ENCODE measurements at places on chromosomes 4 and X.

- H3K4me1 ChIP-seq = no peaks in the 10 kb centered on the region
- peak overlapping the region; percentile 96 for H3K4me3 ChIP-seq
- DNase-seq = no peak
- H3K36me3 ChIP-seq = peaks cover 23% of the 10 kb centered on the region
Measured at GRCh38 chr4:39526765-39527295, 409 bp downstream of the UGDH start.

GRCh38 chrX:37854148-37854547, 6.8 kb upstream of the DYNLT3 start:
- H3K27ac ChIP-seq = no peak overlapping the region
- H3K27me3 ChIP-seq = no peaks in the 10 kb centered on the region
- no peak overlapping the region for H3K4me3 ChIP-seq
- H3K4me1 ChIP-seq = no peaks in the 10 kb centered on the region
- H3K36me3 ChIP-seq = no peaks in the 10 kb centered on the region
- DNase-seq = no peak

GRCh38 chr4:152965611-152966010, 29.5 kb downstream of the FHDC1 start:
- H3K4me1 ChIP-seq = peaks cover 16% of the 10 kb centered on the region
- no peak overlapping the region for H3K27ac ChIP-seq
- no peaks in the 10 kb centered on the region for H3K27me3 ChIP-seq
- DNase-seq = no peak

DNA sequence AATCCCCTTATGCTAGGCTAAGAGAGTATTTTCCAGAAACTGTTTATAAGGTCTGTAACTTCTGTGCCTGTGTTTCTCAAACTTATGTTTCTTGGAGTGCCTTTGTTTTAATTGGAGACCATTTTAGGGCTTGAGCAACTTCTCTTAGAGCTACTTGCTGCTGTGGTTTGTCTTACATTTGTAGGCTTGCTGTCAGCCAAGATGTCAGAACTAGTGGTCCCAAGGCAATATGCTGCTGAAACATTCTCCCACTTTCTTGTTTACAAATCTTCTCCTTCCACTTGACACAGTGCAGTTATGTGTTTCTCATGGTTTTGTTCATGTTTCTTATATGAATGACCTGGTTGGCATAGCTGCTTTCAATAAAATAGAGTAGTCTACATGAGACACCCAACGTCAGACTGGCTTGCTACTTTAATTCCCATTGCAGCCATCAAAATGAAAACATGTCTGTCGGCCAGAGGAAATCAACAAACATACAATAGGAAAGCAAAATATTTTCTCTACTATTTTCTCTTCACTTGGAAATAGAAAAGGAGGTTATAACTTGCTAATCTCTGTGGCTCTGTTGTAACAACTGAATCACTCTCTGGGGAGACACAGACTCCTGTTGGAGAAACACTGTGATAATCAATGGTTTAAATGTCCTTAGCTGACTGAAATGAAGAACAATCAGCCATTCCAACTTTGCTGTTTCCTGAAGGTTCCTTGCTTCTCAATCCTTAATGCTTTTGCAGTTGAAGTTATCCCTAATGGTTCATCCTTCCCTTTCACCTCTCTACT, 426.4 kb downstream of the PDGFC start:
- no peak overlapping the region for H3K4me3 ChIP-seq
- no peaks in the 10 kb centered on the region for H3K4me1 ChIP-seq
- H3K36me3 ChIP-seq = no peaks in the 10 kb centered on the region
- H3K27me3 ChIP-seq = no peaks in the 10 kb centered on the region
- no peak for DNase-seq
- H3K27ac ChIP-seq = no peak overlapping the region

DNA sequence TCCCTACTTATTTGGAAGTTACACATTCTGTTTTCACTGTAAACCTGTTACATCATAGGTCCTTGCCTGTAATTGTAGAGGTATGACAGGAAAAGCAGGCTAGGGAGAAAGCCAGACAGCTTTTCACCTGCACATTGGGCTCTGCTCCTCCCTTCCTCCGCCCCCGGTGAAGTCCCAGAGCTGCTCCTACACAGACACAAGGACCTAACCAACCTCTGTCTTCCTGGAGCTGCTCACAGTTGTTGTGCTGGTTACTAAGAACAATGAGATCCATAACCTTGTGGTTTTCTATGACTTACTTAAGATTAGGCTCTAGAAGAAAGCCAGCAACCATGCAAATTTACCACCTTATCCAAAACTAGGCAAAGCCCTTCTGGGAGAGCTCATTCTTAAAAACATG, 40.0 kb downstream of the MOSPD2 start:
- no peak overlapping the region for H3K27ac ChIP-seq
- H3K4me1 ChIP-seq = no peaks in the 10 kb centered on the region
- H3K36me3 ChIP-seq = peaks cover 31% of the 10 kb centered on the region

- H3K4me3 ChIP-seq = no peak overlapping the region
- no peaks in the 10 kb centered on the region for H3K36me3 ChIP-seq
- no peaks in the 10 kb centered on the region for H3K27me3 ChIP-seq
- H3K4me1 ChIP-seq = no peaks in the 10 kb centered on the region
- DNase-seq = no peak
Measured at GRCh38 chr4:106676173-106676921, 307.8 kb upstream of the GIMD1 start.

- no peaks in the 10 kb centered on the region for H3K4me1 ChIP-seq
- no peaks in the 10 kb centered on the region for H3K27me3 ChIP-seq
- no peak overlapping the region for H3K4me3 ChIP-seq
- no peak overlapping the region for H3K27ac ChIP-seq
- H3K36me3 ChIP-seq = no peaks in the 10 kb centered on the region
Measured at GRCh38 chrX:114635986-114636385, 52.1 kb downstream of the HTR2C start.

DNA sequence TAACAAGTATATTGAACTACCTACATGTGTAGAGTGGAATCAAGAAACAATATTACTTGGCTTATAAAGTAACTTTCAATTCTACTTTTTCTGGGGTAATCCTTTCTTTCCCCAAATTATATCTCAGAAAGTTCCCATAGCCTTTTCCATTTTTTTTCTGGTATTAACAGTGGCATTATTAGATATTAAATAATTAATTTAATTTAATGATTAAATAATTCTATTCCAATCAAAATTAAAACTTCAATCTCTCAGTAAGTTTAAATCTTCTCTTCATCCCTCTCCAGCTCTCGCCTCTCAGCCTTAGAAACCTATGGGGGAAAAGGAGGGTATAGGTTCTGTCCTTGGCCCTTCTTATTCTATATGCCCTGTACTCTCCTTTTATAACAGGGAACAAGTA, 262.4 kb downstream of the INPP4B start:
- no peaks in the 10 kb centered on the region for H3K27me3 ChIP-seq
- H3K27ac ChIP-seq = no peak overlapping the region
- H3K36me3 ChIP-seq = no peaks in the 10 kb centered on the region
- no peak overlapping the region for H3K4me3 ChIP-seq
- no peak for DNase-seq

DNA sequence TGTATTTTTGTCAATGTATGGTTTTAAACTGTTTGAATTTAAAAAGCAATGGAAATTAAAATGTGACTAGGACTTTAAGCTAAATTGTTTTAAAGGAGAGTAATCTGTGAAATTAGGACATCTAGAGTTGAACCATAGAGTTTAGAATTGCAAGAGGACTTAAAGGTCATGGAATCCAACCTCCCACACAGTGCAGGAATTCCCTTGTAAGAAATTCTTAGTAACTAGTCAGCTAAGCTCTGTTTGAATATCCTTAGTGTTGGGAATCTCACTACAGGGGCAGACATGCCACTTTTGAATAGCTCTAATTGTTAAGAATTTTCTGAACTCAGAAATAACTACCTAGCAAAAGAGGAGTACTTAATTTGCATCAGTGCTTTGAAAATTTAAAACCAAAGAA, 292.9 kb downstream of the IL1RAPL1 start:
- DNase-seq = no peak
- H3K4me3 ChIP-seq = no peak overlapping the region
- no peaks in the 10 kb centered on the region for H3K36me3 ChIP-seq
- H3K4me1 ChIP-seq = no peaks in the 10 kb centered on the region
- no peaks in the 10 kb centered on the region for H3K27me3 ChIP-seq
- H3K27ac ChIP-seq = peak overlapping the region; percentile 63

GRCh38 chr4:114599231-114599902, 760 bp downstream of the UGT8 start:
- H3K36me3 ChIP-seq = no peaks in the 10 kb centered on the region
- H3K4me3 ChIP-seq = peak overlapping the region; percentile 88
- H3K4me1 ChIP-seq = no peaks in the 10 kb centered on the region
- DNase-seq = peak; percentile 82
- H3K27ac ChIP-seq = no peak overlapping the region

DNA sequence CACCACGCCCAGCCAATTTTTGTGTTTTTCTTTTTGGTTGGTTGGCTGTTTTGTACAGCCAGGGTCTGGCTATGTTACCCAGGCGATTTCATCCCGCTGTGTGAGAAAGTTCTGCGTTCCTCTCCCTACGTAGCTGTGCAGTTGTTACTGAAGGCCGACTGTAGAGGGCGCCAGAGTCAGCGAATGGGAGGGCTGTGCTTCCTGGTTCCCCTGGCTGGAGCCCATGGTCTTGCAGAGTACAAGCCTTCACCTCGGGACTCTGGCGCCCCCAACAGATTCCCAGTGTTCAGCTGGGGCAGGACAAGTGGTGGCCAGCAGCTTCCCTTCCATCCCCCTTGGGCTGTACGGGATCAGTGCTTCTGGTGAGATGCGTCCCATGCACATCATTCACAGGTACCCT, 5.6 kb upstream of the CT45A1 start:
- DNase-seq = peak; percentile 82
- no peak overlapping the region for H3K4me3 ChIP-seq
- H3K36me3 ChIP-seq = no peaks in the 10 kb centered on the region
- H3K4me1 ChIP-seq = no peaks in the 10 kb centered on the region
- no peaks in the 10 kb centered on the region for H3K27me3 ChIP-seq
- H3K27ac ChIP-seq = no peak overlapping the region

DNA sequence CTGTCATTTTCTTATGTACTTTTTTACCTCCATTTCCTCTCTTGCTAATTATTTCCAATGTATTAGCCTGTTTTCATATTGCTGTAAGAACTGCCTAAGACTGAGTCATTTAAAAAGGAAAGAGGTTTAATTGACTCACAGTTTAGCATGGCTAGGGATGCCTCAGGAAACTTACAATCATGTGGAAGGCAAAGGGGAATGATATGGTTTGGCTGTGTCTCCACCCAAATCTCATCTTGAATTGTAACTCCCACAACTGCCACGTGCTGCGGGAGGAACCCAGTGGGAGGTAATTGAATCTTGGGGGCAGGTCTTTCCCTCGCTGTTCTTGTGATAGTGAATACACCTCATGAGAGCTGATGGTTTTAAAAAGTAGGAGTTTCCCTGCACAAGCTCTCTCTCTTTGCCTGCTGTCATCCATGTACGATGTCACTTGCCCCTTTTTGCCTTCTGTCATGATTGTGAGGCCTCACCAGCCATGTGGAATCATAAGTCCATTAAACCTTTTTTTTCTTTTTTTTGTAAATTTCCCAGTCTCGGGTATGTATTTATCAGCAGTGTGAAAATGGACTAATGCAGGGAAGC, 870.0 kb upstream of the INTU start:
- H3K4me1 ChIP-seq = no peaks in the 10 kb centered on the region
- no peak for DNase-seq
- H3K36me3 ChIP-seq = no peaks in the 10 kb centered on the region
- H3K4me3 ChIP-seq = no peak overlapping the region
- H3K27me3 ChIP-seq = no peaks in the 10 kb centered on the region
- no peak overlapping the region for H3K27ac ChIP-seq

- no peak overlapping the region for H3K27ac ChIP-seq
- no peaks in the 10 kb centered on the region for H3K36me3 ChIP-seq
- H3K4me3 ChIP-seq = no peak overlapping the region
- DNase-seq = no peak
- no peaks in the 10 kb centered on the region for H3K4me1 ChIP-seq
Measured at GRCh38 chr4:19492606-19493005, 759.1 kb upstream of the SLIT2 start.

DNA sequence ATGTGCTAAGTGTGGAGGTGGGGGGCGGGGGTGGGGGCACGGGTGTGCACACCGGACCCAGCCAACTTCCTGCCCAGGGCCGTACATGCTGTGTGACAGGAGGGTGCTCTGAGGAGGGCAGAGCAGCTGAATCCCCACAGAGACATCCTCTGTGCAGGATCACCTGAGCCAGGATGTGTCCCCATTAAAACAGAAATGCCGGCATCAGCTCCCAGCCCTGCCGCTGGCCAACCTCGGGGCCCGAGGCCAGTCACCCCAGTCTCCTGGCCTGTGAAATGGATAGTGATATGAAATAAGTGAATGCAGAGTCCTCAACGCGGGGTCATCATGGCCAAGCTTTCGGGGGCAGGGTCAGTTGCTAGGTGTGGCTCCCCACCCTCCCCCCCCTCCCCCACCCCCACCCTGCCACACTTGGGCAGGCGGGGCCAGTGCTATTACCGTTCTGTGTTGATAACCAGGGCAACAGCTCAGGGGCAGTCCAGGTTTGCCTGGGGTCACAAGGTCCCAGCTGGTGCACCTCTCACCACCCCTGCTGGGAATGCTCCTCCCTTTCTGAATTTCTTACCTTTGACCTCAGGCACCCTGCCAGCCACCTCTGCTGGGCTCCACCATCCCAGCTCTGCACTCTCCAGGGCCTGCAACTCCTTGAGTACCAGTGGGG, 227.2 kb upstream of the PSAPL1 start:
- H3K36me3 ChIP-seq = no peaks in the 10 kb centered on the region
- H3K4me3 ChIP-seq = no peak overlapping the region
- no peak for DNase-seq
- H3K27ac ChIP-seq = no peak overlapping the region
- H3K4me1 ChIP-seq = no peaks in the 10 kb centered on the region
- H3K27me3 ChIP-seq = no peaks in the 10 kb centered on the region

GRCh38 chr4:76637712-76638361, 202.8 kb downstream of the SHROOM3 start:
- H3K4me3 ChIP-seq = no peak overlapping the region
- no peaks in the 10 kb centered on the region for H3K36me3 ChIP-seq
- no peaks in the 10 kb centered on the region for H3K27me3 ChIP-seq
- H3K27ac ChIP-seq = no peak overlapping the region

- no peaks in the 10 kb centered on the region for H3K4me1 ChIP-seq
- no peak overlapping the region for H3K4me3 ChIP-seq
- no peaks in the 10 kb centered on the region for H3K36me3 ChIP-seq
- H3K27ac ChIP-seq = no peak overlapping the region
Measured at GRCh38 chrX:49291615-49292337, 11.7 kb upstream of the GAGE10 start.

DNA sequence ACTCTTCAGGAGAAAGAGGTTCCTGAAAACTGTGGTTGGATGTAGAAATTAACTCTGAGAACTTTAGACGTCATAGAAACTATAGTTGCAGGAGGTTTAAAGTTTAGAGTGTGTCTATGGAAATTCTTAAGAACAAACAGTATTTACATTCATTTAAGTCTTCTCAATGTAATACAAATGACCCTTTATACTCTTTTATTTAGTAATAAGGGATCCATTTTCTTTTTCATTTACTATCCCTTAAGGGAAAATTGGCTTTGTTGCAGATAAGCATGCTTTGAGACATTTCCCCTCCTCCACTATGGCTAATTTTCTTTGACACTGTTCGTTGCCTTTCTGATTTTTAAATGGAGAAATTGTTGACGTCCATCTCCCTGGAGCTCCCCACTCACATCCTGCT, 96.4 kb downstream of the POLA1 start:
- H3K4me1 ChIP-seq = no peaks in the 10 kb centered on the region
- H3K4me3 ChIP-seq = no peak overlapping the region
- H3K27me3 ChIP-seq = no peaks in the 10 kb centered on the region

- H3K27ac ChIP-seq = no peak overlapping the region
- H3K27me3 ChIP-seq = no peaks in the 10 kb centered on the region
- DNase-seq = no peak
Measured at GRCh38 chr4:122771724-122772123, 39.2 kb downstream of the BBS12 start.

- H3K27me3 ChIP-seq = no peaks in the 10 kb centered on the region
- H3K36me3 ChIP-seq = no peaks in the 10 kb centered on the region
- H3K4me3 ChIP-seq = no peak overlapping the region
- peak overlapping the region; percentile 66 for H3K27ac ChIP-seq
- peaks cover 14% of the 10 kb centered on the region for H3K4me1 ChIP-seq
Measured at GRCh38 chr4:128558896-128559679, 250.4 kb upstream of the JADE1 start.
